Prostate gland (tissue), 2 donors: ENCODE measurements at places on chromosomes 16 and 17. TPM values are rescaled to one million over a fixed set of nuclear protein-coding genes. Genes with fewer than 3 reads are reported as not detected.

GRCh38 chr17:78957128-78957527 lies 22.6 kb downstream of the LGALS3BP start:
- no peaks in the 10 kb centered on the region for H3K36me3 ChIP-seq
- DNase-seq = no peak
- H3K4me3 ChIP-seq = no peak overlapping the region
- H3K4me1 ChIP-seq = no peaks in the 10 kb centered on the region
- H3K27me3 ChIP-seq = no peaks in the 10 kb centered on the region

GRCh38 chr16:8572919-8573724 lies 17.2 kb downstream of the TMEM114 start:
- H3K27me3 ChIP-seq = no peaks in the 10 kb centered on the region
- no peaks in the 10 kb centered on the region for H3K4me1 ChIP-seq
- H3K4me3 ChIP-seq = no peak overlapping the region
- H3K36me3 ChIP-seq = no peaks in the 10 kb centered on the region
- H3K27ac ChIP-seq = no peak overlapping the region

GRCh38 chr17:33679595-33679994 lies 386.5 kb upstream of the ASIC2 start:
- DNase-seq = no peak
- H3K4me3 ChIP-seq = no peak overlapping the region
- H3K36me3 ChIP-seq = no peaks in the 10 kb centered on the region
- no peaks in the 10 kb centered on the region for H3K4me1 ChIP-seq
- H3K27ac ChIP-seq = no peak overlapping the region

DNA sequence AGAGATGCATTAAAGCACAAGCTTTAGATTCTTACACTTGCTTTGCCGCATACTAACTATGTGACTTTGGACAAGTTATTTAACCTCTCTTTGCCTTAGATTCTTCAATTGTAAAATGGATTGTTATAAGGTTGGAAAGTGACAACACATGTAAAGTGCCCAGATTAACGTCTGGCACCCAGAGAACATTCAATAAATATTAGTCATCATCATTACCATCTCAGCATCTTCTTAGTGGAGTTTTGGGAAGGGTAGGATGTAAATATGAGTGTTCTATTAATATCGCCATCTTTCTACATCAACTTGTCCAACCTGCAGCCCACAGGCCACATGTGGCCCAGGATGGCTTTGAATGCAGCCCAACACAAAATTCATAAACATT lies 27.4 kb upstream of the FAM20A start:
- H3K4me3 ChIP-seq = no peak overlapping the region
- H3K27me3 ChIP-seq = no peaks in the 10 kb centered on the region
- DNase-seq = no peak

DNA sequence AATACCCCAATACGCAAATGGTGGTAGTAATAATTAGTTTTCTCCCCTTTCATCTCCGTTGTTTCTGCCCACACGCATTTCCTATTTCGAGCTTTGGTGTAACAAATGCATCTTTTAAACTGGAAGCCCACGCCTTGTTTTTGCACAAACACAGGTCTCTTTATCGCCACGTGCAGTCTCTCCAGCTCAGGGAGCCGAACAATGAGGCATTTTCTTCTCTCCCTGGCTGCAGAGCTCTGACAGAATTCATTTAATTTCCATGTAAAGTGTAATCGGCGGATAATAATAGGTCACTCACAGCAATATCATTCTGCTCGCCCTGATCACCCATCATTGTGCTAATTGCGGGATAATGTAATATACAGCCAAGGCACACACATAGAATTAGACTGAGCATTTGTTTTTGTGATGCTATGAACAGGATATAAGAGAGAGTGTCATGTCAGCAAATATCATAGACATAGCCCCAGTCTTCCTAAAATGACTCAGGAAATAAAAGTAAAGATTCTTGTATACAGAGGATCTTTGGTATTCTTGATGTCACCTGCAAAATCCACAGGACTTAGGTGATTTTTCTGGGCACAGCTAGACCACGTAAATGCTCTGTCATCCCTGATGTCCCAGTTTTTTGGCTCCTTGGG lies 452.6 kb upstream of the CDH11 start:
- H3K27me3 ChIP-seq = no peaks in the 10 kb centered on the region
- H3K4me3 ChIP-seq = no peak overlapping the region
- no peak overlapping the region for H3K27ac ChIP-seq
- H3K36me3 ChIP-seq = no peaks in the 10 kb centered on the region
- H3K4me1 ChIP-seq = no peaks in the 10 kb centered on the region
- DNase-seq = no peak

GRCh38 chr17:29565643-29566472 lies 979 bp downstream of the ABHD15 start:
- H3K27me3 ChIP-seq = no peaks in the 10 kb centered on the region
- peaks cover 4% of the 10 kb centered on the region for H3K4me1 ChIP-seq
- H3K27ac ChIP-seq = peak overlapping the region; percentile 90
- peak; percentile 5 for DNase-seq

DNA sequence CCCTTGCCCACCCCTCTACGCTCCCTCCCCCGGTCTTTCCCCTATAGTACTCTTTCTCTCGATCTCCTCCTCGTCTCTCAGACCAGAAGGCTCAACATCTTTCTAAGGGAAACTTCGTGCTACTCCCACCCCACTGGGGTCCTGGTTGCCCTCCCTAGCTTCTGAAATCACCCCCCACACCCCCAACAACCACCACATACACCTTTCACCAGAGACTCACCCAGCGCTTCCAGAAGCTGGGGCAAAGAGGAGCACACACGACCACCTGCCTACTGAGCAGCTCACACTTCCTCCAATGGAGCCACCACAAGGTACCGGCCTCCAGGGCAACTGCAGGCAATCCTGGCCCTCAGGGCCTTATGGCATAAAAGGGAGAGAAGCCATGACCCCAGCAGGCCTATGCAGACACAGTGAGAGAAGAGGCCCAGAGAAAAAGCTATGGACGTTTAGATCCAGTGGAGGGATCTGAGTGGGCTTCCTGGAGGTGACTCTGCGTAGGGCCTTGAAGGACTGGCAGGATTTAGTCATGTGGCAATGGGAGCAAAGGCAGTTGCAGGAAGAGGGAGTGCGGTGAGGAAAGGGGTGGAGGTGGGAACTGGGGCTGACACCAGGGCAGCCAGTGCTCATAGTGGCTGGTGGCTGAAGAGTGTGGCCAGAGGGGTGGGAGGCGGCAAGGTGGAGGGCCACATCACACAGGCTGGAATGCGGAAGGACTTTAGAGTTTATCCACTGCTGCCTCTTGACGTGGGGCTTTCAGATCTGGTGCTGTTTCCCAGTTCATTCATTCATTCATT lies 12.1 kb upstream of the TMEM92 start:
- H3K4me3 ChIP-seq = no peak overlapping the region
- no peak for DNase-seq
- H3K36me3 ChIP-seq = no peaks in the 10 kb centered on the region
- no peaks in the 10 kb centered on the region for H3K27me3 ChIP-seq

DNA sequence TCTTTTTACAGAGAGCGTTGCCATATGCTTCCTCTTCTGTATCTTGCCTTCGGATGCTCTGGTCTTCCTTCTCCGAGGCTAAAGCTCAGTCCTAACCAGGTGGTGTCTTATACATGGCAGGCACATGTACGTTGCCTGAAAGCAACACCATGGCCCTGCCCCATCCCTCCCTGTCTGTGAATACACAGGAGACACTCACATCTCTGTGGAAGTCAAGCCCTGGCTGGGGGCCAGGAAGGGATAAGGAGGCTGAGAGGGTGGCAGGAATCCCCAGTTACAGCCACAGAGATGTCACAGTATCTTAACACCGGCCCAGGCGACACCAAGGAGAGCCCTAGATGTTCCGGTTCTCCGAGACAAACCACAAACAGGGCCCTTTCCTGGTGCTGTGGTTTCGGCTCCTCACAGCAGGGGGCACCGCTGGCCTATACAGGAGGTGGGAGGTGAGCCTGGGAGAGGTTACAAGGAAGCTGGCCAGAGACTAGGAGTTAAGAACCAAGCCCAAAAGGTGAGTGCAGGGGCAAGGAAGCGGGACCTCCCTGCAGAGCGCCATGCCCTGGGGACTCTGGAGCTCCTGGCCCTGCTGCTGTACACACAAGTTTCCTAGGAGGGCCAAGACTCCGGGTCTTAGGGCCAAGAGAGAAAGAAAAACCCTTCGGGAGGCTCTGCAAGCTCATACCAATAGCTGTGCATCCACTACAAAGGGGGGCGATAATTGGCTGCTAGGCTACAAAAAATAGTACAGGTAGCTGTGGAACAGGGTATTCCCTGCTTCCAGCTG lies 41.7 kb downstream of the SRL start:
- DNase-seq = peak; percentile 69
- H3K36me3 ChIP-seq = no peaks in the 10 kb centered on the region
- no peaks in the 10 kb centered on the region for H3K4me1 ChIP-seq
- no peaks in the 10 kb centered on the region for H3K27me3 ChIP-seq
- H3K27ac ChIP-seq = no peak overlapping the region
- H3K4me3 ChIP-seq = no peak overlapping the region

- no peaks in the 10 kb centered on the region for H3K4me1 ChIP-seq
- H3K36me3 ChIP-seq = no peaks in the 10 kb centered on the region
- H3K27ac ChIP-seq = no peak overlapping the region
- no peaks in the 10 kb centered on the region for H3K27me3 ChIP-seq
Measured at GRCh38 chr17:14590459-14591250, 289.8 kb downstream of the HS3ST3B1 start.

DNA sequence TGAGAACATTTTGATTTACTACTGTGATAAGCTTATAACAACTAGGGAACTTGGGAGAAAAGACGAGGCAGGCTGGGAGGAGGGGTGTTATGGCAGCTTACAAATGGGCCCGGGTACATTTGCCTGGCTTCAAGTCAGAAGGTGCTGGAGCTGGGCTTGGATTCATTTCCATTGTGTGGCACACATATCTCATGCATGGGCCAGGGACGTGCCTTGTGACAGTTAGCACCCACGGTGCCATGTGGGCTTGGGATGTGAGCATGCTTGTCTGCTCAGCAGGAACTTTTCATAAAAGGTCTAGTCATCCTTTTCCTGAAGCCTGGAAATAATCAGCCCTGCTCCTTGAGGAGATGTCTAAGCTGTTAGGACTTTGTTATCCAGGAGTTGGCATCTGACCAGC lies 572.2 kb downstream of the CDH13 start:
- no peaks in the 10 kb centered on the region for H3K27me3 ChIP-seq
- H3K27ac ChIP-seq = no peak overlapping the region
- no peak for DNase-seq
- no peak overlapping the region for H3K4me3 ChIP-seq

DNA sequence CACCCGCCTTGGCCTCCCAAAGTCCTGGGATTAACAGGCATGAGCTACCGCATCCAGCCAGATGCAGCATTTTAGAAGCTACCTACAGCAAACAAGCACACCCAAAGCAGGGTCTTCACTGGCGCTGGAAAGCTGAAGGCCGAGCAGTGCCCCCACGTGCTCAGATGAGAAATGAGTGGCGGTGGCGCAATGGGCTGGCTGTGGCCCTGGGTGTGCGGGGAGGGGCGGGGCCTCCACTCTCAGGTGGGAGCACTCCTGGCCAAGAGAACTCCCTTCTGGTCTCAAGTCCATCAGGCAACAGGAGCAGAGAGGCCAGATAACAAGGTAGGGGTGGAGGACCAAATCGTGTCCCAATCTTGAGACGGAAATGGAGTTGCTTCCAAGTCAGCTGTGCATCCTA lies 12.1 kb downstream of the TMEM11 start:
- H3K27ac ChIP-seq = no peak overlapping the region
- DNase-seq = no peak
- peaks cover 5% of the 10 kb centered on the region for H3K36me3 ChIP-seq
- no peaks in the 10 kb centered on the region for H3K27me3 ChIP-seq
- H3K4me3 ChIP-seq = no peak overlapping the region
- peaks cover 20% of the 10 kb centered on the region for H3K4me1 ChIP-seq

GRCh38 chr16:57852189-57852588 lies 49.9 kb upstream of the KIFC3 start:
- no peaks in the 10 kb centered on the region for H3K27me3 ChIP-seq
- H3K36me3 ChIP-seq = no peaks in the 10 kb centered on the region
- H3K27ac ChIP-seq = no peak overlapping the region
- no peak for DNase-seq
- no peaks in the 10 kb centered on the region for H3K4me1 ChIP-seq
- H3K4me3 ChIP-seq = no peak overlapping the region

DNA sequence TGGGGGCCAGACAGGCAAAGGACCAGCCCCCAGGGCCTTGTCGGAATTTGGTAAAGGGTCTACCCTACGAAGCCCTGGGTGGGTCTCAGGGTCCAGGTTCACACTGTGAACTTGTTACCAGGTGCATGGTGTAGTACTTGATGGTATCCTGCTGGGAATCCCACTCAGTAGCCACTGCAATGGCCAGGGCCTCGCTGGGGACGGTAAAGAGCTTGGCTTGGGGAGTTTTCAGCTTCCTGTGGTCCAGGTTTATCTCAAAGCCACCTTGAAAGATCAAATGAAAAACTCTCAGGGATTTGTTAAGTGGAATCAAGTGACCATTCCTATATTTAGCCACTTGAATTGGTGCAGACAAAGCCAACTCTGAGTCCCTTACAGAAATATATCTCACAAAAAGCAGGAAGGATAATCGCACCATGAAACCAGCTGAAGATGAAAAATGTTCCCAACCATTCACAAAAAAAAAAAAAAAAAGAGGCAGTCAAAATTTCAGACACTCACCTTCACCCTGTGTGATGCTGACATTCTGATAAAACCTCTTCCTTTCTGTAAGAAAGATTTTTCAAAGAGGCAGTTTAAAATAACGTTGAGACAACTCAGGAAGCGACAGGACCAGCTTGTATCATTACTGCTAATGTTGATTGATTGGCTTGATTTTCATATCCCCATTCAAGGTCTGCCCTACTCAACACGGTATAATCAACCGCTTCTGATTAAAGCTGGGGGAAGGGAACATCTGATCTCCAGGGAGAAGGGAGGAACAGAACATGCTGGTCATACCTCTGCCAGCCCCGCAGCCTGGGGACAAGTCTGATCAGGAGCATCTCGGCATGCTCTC lies 10.6 kb downstream of the ATPAF2 start:
- H3K36me3 ChIP-seq = no peaks in the 10 kb centered on the region
- H3K27ac ChIP-seq = no peak overlapping the region
- no peaks in the 10 kb centered on the region for H3K27me3 ChIP-seq
- DNase-seq = no peak
- H3K4me1 ChIP-seq = no peaks in the 10 kb centered on the region

GRCh38 chr17:2815781-2816185 lies 19.5 kb downstream of the RAP1GAP2 start:
- no peaks in the 10 kb centered on the region for H3K4me1 ChIP-seq
- H3K27me3 ChIP-seq = no peaks in the 10 kb centered on the region
- H3K36me3 ChIP-seq = no peaks in the 10 kb centered on the region
- no peak for DNase-seq

Gene CTRL
- total RNA-seq = not detected

Gene ABI3
- total RNA-seq = 3.0 TPM

Gene TNFRSF17
- 1.0 TPM for total RNA-seq

Gene FOXL1
- total RNA-seq = 0.87 TPM

Gene ST6GALNAC2
- total RNA-seq = 21.0 TPM

Gene EVPLL
- 1.6 TPM for total RNA-seq

Gene COL1A1
- 81.0 TPM for total RNA-seq

Gene C16orf96
- total RNA-seq = 0.27 TPM

Gene KCNJ2
- 3.1 TPM for total RNA-seq

Gene PRSS22
- total RNA-seq = 18.6 TPM

Gene SLC22A31
- not detected for total RNA-seq
